ENCODE measurements at places on chromosomes 12 and 14.

- DNase-seq = no peak
Observed at GRCh38 chr14:61139006-61139599, 142.0 kb downstream of the TMEM30B start.

DNA sequence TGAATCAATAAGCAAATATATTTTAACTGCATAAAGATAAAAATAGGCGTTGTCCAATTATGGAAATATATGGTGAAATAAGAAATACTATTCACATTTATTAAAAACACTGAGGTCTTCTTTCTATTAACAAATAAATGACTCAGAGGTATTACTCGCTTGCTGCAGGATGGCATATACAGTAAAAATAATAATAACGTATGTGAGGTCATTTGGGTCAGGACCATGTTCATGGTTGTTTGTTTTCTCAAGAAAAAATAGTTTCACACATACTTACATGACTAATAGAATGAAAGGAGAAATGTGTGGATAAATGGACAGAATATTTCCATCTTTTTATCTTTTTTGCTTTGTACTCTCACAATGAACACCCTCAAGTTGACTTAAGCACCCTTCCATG, 46.5 kb upstream of the RTL1 start:
- DNase-seq = no peak

- DNase-seq = no peak
Observed at GRCh38 chr14:56414236-56414635, 165.4 kb upstream of the TMEM260 start.

GRCh38 chr12:11823043-11823442, 173.6 kb downstream of the ETV6 start:
- DNase-seq = no peak

- DNase-seq = no peak
Observed at GRCh38 chr12:48717252-48717695, 767 bp upstream of the CCNT1 start.

DNA sequence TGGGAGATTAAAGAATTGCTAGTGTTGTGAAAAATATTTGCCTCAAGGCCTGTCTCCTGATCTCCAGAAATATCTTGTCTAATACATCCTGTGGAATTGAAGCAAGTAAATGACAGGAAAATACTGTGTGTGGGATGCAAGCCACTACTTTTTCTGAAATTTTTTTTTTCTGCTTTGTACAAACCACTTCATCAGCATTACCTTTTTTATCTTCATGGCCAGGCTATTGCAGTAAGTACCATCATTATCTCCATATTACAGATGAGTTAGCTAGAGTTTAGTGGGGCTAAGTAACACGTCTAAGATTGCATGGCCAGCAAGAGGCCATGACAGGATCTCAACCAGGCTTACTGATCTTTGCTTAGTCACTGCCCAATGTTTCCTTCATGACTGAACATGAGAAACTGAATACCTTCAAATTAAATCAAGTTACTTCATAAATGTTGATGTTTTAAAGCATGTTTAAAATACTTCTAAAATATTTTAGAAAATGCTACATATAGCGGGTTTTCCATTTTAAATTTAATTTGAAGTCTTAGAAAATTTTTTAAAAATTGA, 273.7 kb downstream of the SLC6A15 start:
- no peak for DNase-seq

DNA sequence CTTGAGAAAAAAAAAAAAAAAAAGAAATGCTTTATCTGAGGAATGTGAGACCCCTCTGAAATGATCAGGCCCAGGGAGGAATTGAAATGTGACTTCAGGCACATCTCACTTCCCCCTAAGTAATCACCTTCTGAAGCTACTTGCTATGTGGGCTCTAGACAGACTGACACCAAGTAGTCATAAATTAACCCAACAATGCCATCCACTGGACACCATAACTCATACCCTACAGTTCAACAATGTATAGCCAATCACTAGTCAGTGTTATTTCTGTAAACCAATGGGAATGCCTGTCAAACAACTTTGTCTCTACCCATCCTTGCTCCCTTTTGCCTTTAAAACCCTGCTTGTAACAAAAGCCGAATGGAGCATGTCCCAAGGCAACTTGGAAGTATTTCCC, 182.7 kb upstream of the TMPO start:
- DNase-seq = no peak

GRCh38 chr14:38404100-38404541, 148.2 kb upstream of the CLEC14A start:
- no peak for DNase-seq

GRCh38 chr12:51976376-51977160, 25.1 kb downstream of the ACVR1B start:
- DNase-seq = no peak

DNA sequence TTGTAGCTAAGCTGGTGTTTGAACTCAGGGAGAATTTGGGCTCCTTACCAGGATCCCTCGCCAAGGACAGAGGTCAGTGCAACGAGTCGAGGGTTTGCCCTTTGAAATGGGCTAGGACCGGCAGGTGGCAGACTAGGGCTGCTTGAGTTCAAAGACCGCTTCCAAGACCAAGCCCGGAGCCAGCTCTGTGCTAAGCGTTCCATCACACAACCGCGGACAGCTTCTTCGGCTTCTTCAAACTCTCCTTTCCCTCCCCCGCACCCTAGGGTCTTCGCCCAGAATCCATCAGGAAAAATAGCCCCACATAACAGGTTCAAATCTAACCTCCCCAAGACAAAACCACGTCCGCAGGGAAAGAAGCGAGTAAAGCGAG, 705 bp upstream of the FLVCR2 start:
- DNase-seq = peak; percentile 57

GRCh38 chr14:70188659-70189455, at the start of gene SLC8A3:
Gene SLC8A3, minus strand, starts transcription at chr14:70188951. Its CDS starts 20,529 bp downstream, at chr14:70168422.
- DNase-seq = no peak
